Fibroblast of skin of left quadriceps (primary cell): ENCODE measurements at places on chromosomes 13 and 19.

DNA sequence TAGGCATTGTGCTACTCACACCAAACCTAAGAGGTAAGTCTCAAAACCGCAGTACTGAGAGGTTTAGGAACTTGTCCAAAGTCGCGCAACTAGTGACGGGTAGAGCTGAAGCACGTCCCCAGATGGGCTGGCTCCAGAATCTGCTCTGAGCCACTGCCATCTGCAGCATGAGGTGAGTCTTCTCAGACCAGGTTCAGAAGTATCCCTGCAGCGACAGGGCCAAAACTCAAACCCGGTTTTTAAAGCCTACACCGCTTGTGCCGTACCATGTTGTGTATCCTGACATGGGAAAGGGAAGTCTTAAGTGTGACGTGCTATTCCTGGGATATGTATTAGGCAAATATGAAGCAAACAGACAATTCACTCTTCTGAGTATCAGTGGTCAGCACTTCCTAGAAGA lies 45.1 kb downstream of the ATP7B start:
- DNase-seq, result no peak

DNA sequence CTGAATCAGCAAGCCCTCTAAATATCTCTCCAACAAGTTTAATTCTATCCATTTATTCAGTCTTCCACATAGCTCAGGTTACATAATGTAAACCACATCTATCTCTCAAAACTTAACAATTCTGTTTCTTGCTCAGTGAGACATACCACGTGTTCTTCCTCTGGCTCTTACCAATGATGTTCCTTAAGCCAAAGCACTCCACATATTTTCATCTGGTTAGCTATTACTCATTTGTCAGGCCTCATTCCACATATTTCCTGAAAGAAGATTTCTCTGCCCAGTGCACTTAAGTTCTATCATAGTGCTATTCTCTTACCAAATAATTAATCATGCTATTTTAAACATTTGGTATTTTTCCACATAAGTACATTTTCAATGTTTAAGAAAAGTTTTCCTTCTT lies 403.3 kb upstream of the ATXN8OS start:
- peak; percentile 2 for DNase-seq

DNA sequence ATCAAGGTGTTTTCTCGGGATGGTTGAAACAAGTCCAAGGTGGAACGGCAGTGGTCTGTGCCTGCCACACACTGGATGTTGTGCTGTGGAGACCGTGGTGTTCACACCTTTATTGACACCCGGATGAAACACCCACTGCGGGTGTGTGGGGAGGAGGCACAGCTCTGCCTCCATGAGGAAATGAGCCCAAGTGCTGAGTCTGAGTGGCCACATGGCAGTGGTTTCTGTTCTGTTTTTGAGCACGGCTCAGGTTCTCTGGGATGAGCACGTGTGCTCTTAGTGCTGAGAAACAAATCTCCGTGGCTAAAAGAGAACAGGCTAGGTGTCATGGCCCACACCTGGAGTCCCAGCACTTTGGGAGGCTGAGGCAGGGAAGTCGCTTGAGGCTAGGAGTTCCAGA lies 29.5 kb downstream of the UPF1 start:
- no peak for DNase-seq

DNA sequence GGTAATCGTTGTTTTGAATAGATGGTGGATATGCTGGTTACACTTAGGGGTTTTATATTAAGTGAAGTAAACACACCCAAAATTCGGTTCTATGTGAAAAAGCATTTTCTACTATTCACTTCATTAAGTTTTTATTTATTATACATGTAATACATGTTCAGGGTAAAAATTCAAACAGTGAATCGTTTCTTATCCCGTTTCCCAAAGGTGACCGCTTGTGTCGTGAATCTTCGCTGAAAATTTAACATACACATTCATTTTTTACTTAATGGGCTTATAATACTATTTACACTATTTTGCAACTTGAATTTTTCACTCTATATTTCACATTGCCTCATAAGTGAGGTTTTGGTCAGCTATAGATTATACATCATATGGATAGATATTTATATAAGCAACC lies 24.5 kb downstream of the IPO5 start:
- DNase-seq, result no peak

GRCh38 chr13:107379407-107380155 lies 811.6 kb upstream of the ARGLU1 start:
- DNase-seq, result no peak

DNA sequence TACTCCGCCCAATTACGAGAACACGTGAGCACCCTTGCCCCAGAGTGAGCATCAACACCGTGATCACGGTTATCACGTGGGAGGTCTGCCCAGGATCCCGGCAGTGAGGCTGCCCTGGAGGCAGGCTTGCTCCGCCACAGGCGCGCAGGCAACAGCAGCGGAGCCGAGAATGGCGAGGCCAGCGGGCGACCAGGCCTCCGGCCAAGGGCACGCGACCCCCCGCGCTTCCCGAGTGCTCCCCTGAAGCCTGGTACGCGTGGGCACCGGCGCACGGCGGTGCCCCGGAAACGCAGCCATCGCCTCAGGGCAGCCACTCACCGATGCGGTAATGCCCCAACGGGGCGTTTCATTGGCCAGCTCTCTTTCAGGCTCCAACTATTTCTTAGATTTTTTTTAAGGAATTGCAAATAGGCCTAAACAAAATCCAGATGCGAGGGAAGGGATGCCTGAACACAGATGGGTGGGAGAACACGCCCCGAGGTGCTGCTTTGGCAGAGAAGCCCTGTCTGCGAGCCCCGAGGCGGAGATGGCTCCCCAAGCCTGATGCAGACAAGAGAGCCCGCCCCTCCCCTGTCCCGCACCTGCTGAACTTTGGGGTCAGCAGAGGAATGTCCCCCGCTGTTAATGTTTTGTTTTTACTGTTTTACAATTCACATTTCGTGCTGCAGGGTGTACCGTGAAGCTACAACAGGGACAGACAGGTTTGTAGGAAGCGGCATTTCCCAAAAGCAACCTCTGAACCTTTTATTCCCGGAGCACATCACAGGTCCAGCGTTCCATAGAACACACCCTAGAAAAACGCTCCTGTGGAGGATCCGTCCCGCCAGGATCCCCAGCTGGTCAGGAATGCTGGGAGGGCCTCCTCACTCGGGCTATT lies 132.7 kb downstream of the ZDHHC20 start:
- DNase-seq, result peak; percentile 24

DNA sequence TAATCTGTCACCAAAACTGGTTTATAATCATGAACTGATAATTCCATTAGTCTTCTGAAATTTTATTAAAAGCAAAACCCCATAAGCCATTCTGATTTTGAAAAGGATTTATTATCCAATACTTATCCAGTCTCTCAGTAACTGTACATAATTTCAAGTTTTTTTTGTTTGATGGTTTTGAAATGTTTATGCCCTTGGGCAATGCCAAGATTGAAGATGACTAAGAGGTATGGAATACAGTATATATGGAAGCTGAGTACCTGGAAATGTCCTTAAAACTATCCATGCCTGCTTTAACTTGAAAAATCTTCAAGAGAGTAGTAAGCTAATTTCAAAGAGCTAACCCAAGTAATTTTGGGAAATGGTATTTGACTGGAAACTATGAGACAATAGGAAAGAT lies 1.8 kb upstream of the NEK5 start:
- DNase-seq, result no peak

GRCh38 chr19:34402074-34402600 lies 2.1 kb upstream of the PDCD2L start:
- DNase-seq, result no peak

DNA sequence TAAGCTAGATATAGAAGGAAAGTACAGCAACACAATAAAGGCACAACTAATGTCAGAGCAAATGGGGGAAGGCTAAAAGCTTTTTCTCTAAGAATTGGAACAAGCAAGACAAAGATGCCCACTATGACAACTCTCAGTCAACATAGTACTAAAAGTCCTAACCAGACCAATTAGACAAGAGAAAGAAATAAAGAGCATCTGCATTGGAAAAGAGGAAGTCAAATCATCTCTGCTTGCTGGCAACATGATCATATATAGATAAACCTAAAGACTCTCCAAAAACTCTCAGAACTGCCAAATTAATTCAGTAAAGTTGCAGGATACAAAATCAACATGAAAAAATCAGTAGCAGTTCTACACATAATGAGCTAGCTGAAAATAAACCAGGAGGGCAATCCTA lies 542.0 kb downstream of the DIAPH3 start:
- DNase-seq, result no peak

DNA sequence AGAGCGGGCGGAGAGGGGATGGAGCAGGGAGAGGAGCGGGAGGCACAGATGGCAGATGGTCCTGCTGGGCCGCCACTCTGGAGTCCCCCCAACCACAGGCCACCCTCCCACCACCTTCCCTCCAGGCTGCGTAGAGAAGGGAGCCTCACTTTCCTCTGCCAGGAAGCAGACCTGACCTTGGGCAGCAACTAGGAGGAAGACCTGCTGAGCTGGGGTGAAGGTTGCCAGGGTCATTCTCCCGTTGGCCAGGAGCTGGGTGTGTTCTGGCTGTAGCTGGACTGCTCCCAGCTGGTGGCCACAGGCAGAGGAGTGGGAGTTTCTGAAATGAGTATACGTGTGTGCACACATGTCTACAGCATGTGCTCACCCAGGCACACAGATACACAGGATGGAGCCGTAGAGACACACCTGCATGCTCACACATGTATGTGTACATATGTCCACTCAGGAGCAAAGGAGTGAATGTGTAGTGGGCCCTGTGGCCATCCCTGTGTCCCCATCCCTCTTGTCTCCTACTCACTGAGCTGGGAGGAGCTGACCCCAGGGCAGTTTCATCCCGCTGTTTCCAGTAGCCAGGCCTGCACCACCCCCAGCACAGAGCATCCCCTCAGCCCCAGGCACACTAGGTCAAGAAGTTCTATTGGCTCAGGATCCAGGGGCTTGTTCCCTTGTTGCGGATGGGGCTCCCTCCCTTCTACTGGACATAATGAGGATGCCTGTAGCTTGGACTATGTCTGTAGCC lies 53.0 kb downstream of the CHST8 start:
- no peak for DNase-seq

GRCh38 chr13:94617389-94618000 lies 15.8 kb downstream of the GPR180 start:
- DNase-seq, result no peak

- DNase-seq, result no peak
These were observed 132.9 kb downstream of the PAN3 start for GRCh38 chr13:28271056-28271840.

GRCh38 chr13:98622931-98623331 lies 46.0 kb upstream of the STK24 start:
- DNase-seq, result no peak

GRCh38 chr13:48230541-48230940 lies 2.5 kb upstream of the ITM2B start:
- DNase-seq, result no peak

GRCh38 chr19:40614622-40615411 lies 13.6 kb downstream of the LTBP4 start:
- peak; percentile 92 for DNase-seq

DNA sequence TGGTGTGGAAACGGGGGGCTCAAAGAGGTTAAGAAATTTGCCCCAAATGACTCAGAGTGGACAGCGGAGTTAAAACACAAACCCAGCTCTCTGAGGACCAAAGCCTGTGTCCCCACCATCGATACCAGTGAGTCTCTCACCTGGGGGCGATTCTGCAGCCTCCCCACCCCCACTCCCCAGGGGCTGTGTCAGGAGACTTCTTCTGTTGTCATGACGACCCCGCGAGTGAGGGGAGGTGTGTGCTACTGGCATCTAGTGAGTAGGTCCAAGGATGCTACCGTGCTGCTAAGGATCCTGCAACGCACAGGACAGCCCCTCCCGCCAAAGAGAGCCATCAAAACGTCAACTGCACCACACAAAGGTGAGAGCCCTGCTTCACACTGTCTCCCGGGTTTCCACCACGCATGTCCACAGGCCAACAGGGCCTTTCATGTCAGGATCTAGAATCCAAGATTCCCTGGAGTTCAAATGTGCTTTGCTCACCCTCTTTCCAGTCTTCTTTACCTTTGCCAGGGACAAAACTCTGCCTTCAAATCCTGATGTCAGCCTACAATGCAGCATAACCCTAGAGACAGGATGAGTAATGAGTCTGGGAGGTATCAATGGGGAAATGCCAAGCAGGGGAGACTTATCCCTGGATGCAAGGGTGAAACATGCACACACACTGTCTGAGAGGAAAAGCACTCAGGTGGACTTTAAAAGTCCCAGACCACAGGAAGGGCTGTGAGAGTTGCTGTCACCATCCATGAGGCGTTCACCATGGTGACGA lies 3.9 kb downstream of the RANBP3 start:
- no peak for DNase-seq

GRCh38 chr19:53594811-53595509 lies 36.8 kb upstream of the DPRX start:
- no peak for DNase-seq

DNA sequence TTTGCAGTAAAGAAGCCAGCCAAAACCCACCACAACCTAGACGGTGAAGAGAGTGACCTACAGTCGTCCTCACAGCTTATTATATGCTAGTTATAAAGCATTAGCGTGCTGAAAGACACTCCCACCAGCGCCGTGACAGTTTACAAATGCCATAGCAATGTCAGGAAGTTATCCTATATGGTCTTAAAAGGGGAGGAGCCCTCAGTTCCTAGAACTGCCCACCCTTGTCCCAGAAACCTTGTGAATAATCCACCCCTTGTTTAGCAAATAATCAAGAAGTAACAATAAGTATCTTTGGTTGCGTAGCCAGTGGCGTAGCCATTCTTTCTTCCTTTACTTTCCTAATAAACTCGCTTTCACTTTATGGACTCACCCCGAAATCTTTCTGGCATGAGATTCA lies 227.9 kb upstream of the ARGLU1 start:
- DNase-seq, result no peak

DNA sequence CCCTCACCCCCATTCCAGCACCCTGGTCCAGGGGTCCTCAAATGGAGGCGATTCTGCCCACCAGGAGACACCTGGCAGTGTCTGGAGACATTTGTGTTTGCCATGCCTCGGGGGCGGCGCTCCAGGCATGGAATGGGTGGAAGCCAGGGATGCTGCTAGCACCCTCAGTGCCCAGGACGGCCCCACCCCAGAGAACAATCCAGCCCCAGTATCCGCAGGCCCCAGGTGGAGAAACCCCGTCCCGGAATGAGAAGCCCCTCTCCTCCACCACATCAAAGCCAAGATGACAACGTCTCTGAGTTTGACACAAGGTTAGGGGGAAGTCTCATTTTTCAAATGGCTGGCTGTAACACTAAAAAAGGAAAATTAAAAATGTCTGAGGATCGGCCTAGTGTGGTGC lies 68.5 kb downstream of the INSR start:
- no peak for DNase-seq

DNA sequence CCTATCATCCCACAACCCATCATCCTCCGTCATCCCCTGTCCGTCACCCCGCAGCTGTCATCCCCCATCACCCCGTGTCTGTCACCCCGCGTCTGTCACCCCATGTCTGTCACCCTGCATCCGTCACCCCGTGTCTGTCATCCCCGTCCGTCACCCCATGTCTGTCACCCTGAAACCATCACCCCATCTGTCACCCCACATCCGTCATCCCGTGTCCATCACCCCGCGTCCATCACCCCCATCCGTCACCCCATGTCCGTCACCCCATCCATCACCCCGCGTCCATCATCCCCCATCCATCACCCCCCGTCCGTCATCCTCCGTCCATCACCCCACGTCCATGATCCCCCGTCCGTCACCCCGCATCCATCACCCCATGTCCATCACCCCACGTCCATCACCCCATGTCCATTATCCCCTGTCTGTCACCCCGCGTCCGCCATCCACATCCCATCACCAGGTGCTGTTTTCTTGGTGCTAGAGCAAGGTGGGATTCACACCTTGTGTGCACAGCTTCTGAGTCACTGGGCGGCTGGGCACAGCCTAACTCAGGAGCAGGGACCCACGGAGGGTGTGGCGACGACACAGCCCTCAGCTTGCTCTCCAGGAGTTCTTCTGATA lies 24.2 kb downstream of the RASA3 start:
- DNase-seq, result no peak
